Type B pancreatic cell (in vitro differentiated cells): ENCODE measurements at places on chromosomes 7 and 10. TPM values are rescaled to one million over a fixed set of nuclear protein-coding genes. Genes with fewer than 3 reads are reported as not detected.

Gene GSAP
- total RNA-seq = 5.0 and 6.1 TPM in 2 replicates

Gene CPVL
- total RNA-seq = 30.2 and 44.2 TPM in 2 replicates

Gene ITGB8
- 15.6 and 23.3 TPM in 2 replicates for total RNA-seq

Gene ADCYAP1R1
- 0.24 and 2.8 TPM in 2 replicates for total RNA-seq

DNA sequence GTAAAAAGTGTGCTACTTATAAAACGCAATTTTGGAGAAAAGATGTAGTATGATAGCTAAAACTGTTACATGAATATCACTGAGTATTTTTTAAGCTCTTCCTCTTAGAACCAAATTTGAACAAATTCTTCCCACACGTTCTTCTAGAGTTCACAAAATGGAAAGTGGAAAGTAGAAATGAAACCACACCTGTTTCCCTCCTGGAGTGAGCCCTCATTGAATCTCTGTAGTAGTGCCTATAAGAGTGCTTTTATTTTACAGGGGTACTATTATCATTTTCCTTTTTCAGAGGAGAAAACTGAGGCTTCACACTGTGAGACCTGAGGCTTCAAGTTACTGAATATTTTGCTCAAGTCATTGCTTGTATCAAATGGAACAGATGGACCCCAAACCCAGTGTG, 393.0 kb downstream of the NRG3 start:
- no peak for DNase-seq

- DNase-seq = no peak
These were observed 53.9 kb downstream of the WIPF3 start for GRCh38 chr7:29860186-29860585.

GRCh38 chr10:104325436-104326435, 12.5 kb downstream of the ITPRIP start:
- no peak for DNase-seq

GRCh38 chr10:106935978-106936451, 228.5 kb downstream of the SORCS1 start:
- no peak for DNase-seq

DNA sequence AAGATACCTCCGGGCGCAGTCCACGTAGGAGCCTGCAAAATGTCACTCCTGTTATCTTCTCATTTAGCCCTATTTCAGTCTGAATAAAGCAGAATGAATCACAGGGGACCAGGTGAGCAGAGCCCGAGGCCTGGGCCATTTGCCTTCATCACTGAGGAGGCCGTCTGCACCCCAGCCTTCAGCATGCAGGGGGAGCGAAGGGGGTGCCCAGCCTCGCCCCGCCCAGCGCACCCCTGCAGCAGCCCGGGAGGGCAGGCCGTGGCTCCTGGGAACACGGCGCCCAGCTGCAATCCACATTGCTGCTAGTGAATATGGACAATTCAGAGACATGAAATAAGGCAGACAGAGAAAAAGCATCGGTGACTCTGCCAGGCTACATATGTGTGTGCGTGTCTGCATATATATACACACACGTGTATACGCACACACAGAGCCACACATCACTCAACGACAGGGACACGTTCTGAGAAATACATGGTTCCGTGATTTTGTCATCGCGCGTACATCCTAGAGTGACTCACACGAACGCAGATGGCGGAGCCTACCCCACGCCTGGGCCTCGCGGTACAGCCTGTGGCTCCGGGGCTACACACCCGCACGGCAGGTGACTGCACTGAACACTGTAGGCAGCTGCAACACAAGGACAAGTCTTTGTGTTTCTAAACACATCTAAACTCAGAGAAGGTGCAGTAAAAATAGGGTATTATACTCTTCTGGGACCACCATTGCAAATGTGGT, 15.2 kb upstream of the ELFN1 start:
- no peak for DNase-seq

DNA sequence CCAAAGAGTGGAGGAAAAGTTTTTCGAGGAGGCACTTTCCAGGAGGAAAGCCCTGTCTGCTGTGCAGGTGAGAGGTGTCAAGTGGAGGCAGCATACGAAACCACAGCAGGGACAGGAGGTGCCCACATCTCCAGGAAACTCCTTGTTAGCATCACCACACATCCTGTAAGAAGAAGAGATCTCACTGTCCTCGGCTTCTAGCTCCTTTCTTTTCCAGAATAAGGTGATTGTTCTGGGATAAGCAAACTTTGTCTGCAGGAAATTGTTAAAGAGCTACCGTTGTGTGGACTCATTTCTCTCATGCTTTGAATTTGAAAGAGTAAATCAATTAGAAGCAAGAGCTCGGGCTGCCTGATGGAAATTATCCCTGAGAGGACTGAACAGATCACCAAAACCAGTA, 269.4 kb downstream of the CXCL12 start:
- no peak for DNase-seq

- DNase-seq = no peak
These were observed 6.1 kb downstream of the RNF133 start for GRCh38 chr7:122692769-122693309.

DNA sequence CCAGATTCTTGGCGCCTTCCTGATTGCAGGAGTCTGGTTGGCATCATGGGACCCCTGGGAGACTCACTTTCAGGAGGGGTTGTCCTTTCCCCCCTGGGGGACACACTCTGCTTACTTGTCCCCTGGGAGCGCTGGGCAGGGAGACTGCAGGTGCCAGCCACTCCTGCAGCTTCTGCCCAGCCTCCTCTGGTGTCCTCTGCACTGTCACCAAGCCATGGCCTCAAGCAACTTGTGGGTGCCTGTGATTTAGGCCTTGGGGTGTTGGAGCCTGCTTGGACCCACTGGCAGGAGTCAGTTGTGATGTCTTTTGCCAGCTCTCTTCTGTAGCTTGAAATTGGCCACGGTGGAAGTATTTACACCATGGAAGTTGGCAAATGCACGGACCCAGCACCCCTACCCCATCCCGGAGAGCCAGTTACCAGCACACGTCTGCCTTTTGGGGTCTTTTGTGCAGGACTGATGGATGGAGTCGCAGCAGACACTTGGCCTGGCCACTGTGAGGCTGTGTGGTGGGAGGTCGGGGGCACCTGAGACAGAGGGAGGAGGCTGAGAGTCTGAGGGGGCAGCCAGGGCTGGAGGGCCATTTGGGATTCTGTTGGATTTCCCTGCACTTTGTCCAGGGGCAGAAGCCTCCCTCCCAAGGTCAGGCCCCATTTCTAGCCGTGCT, 104.7 kb downstream of the LHPP start:
- DNase-seq = no peak

DNA sequence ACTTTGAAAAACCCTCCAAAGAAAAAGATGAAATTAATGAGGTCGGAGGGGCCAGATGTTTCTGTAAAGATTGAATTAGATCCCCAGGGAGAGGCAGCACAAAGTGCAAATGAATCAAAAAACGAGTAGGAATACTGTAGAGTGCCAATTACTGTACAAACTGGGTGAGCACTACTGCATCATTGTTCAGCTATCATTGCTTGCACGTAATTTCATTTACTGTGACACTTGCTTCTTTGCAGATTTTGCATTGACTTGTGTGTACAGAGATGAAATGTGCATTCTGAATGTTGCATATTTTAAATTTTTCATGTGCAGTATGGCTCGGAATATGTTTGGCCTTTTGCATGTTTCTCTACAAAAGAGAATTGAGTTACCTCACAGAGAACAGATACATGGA, 123.7 kb downstream of the LCOR start:
- DNase-seq = no peak

DNA sequence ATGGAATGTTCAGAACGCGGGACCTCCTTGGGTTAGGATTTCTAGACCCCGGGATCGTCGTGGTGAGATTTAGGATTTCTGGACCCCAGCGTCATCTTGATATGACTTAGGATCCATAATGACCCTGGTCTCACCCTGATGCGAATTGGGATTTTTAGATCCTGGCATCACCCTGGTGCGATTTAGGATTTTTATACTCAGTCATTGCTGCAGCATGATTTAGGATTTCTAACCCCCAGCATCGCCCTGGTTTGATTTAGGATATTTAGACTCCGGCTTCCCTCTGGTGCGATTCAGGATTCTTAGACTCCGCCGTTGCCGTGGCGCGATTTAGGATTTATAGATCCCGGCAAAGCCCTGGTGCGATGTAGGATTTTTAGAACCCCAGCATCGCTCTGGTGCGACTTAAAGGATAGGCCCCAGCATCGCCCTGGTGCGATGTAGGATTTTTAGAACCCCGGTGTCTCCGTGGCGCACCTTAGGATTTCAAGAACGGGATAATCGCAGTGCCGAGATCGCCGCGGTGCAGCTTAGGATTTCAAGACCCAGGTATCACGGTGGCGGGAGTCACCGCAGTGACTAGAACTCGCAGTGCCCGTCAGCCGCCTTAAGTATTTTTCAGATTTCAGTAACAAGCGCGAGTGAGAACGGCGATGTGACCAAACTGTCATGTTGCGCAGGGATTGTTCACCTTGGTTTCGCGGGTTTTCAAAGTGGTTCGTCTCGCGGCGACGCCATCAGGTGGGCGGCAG, 814 bp downstream of the MEST start:
- DNase-seq = no peak

DNA sequence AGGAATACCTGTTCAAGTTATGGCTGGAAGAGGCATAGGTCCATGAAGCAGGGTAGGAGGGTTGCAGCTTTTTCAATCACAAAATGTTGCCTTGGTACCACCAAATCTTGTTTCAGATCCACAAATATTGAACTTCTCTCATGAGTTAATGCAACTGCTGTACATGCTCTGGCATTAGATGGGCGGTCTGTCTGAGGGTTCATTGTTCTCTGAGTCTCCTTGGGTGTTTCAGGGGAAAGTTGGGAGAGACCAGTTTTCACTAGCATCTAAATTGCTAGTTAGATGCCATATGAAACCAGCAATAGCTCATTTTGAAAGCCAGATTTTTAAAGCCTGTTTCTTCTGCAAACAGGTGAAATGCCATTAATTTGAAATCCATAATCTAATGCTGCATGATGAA, 27.8 kb upstream of the ELMO1 start:
- no peak for DNase-seq

DNA sequence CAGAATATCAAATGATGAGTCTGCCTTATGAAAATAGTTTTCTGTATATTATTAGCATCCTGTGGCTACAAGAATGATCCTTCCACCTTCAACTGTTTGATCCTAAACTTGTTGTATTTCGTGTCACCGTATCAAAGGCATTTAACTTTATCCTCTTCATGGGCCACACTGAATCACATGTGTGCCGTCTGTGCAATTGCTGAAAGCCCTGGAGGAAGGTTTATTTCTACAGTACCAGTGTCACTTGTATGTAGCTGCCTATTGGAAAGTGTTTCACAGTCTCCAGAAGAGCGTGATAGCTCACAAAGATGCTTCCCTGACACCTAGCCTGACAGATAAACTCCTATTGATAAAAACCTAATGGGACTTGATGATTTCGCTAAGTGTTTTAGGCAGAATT, 94.5 kb downstream of the ITGA8 start:
- DNase-seq = no peak

DNA sequence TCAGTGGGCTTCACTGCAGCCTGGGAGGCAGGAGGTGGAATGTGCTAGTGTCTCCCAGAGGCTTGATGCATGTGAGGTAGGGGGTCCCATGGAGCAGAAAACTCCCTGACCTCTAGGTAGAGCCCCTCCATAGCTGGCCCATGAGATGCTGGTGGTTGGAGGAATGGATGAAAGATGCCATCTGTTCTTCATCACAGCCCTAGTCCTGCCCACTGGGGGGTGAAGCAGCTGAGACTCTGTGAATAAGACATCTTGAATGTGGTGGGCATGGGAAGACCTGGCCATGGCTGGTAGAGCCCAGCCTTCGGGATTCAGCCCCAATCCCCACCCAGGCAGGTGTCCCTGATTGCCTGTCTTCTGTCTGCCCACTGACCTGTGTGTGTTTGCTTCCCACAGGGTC, 92.5 kb downstream of the COL13A1 start:
- DNase-seq = no peak

DNA sequence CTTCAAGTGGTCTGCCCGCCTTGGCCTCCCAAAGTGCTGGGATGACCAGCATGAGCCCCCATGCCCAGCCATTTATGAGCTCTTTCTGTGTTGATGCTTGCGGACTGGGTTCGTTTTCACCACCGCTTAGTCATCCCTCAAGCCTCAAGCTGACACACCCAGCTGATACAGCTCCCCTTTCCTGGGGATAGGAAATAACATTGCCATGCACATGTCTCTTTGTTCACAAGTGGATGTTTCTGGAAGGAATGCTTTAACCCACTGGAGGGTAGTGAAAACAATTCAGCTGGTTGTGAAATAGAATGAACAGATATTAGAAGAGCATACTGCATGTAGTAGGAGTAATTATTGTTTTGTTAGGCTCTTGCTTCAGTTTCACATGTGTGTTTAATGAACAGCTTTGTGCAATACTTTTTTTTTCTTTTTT, 8.5 kb upstream of the METTL27 start:
- DNase-seq = no peak

- DNase-seq = no peak
These were observed 94.1 kb upstream of the TMEM26 start for GRCh38 chr10:61547297-61547696.

- DNase-seq = no peak
These were observed 119.4 kb downstream of the RAB11FIP2 start for GRCh38 chr10:117927332-117927731.

DNA sequence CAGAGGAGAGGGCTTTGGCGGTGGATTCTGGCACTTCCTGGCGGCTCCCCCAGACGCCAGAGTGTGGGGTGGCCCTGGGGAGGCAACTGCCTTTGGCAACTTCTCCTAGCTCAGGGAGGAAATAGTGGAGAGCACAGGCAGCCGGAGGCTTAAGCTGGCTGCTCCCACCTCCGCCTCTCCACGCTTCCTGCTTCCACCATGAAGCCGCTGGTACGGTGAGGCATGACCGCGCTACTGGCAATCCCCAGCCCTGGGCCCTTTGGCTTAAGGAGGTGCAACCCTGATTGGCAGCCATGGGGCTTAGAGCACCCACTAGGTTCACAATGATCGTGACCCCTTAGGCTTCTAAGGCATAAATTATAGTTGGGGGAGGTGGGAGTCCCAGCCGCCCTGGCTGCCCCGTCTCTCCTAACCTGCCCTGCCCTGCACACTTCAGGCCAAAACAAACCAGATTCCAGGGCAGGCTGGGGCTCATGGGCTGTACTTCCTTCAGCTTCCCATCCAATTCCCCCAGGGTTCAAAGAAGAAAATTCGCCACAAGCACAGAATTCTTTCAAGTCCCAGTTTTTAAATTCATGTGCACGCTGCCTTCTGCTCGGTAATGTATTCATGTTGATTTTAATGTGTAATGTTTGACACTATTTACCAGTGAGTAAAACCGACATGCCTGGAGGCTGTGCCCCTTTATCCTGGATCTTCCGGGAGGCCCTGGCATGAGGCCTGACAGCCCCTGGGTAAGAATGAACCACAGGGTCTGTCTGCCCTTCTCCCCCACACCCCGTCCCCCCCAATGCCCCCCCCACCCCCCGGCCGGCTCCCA, 90.7 kb upstream of the LRRC4 start:
- no peak for DNase-seq

DNA sequence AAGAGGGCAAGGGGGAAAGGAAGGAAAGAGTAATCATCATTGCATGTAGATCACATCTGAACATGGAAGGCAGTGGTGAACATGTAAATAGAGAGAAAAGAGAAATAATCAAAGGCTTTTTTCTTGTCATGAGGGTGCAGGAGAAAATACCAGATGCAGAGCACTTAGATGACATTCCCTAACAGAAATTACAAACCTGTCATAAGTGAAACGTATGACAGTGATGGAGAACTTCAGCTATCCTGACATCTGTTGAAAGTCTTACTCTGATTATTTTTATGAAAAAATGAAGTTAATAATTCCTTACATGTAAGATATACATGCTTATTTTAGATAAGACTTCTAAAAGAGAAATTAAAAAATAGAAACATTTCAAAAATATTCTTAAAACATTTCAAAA, 54.7 kb downstream of the BRAF start:
- no peak for DNase-seq
